ENCODE measurements at places on chromosomes 1 and 21.

DNA sequence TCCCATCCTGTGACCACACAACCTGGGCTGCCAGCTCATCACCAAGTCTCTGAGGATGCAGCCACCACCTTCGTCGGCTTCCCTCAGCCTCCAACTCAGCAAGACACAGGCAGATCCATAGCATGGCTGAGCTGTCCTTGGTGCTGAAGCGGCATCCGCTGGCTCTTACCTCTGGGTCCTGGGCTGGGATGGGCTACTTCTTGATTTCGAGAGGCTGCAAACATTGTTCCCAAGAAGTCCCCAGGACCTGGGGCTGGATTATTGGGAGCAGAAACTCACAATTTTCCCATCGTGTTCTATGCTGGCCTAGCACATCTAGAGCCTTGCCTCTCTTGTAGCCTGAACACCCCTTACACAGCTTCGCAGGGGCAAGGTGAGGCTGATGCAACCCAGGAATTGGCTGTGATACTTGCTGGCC lies 24.9 kb upstream of the C1QA start:
- no peak for DNase-seq

DNA sequence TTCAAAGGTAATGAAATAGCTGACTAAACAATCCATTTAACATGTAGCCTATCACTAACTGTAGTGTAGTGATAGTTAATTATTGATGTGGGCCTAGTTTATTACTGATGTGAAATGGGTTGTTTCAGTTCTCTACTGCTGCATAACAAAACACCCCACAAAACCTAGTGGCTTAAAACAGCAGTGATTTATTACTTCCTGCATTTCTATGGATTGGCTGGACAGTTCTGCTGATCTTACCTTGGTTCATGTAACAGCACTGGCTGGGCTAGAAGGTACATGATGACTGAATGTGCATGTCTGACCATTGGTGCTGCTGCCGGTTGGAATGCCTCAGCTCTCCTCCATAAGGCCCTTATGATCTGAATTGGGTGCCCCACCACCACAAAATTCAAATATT lies 5.4 kb upstream of the ABL2 start:
- no peak for DNase-seq

GRCh38 chr1:100478816-100479215 lies 59.1 kb upstream of the GPR88 start:
- DNase-seq, result no peak

- no peak for DNase-seq
These were observed 7.9 kb downstream of the OSCP1 start for GRCh38 chr1:36442337-36442736.

DNA sequence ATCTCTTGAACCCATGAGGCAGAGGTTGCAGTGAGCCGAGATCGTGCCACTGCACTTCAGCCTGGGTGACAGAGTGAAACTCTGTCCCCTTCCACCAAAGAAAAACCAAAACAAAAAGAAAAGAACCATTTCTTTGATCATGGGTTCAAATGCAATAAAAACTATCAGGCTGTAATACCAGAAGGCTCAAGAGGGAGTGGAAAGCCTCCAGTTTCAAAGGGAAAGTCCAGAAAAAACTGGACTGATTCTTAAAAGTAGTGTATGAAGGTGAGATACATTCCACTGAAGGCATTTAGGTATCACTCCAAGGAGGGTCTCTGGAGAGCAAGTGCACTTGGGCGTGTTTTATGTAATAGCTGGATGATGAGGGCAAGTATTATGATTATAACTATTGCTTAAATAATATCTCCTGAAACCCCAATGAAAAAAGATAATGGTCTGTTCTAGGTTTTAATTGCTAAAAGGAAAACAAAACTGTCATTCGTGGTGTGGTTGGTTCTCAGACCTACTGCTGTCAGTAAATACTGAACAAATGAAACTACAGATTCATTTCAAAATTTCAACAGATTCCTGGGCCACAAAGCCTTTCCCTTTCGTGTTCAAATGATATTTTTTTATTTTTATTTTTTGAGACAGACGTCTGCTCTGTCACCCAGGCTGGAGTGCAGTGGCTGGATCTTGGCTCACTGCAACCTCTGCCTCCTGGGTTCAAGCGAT lies 6.0 kb upstream of the CAMTA1 start:
- DNase-seq, result no peak

- no peak for DNase-seq
These were observed 95.9 kb downstream of the LMO4 start for GRCh38 chr1:87424541-87424940.

DNA sequence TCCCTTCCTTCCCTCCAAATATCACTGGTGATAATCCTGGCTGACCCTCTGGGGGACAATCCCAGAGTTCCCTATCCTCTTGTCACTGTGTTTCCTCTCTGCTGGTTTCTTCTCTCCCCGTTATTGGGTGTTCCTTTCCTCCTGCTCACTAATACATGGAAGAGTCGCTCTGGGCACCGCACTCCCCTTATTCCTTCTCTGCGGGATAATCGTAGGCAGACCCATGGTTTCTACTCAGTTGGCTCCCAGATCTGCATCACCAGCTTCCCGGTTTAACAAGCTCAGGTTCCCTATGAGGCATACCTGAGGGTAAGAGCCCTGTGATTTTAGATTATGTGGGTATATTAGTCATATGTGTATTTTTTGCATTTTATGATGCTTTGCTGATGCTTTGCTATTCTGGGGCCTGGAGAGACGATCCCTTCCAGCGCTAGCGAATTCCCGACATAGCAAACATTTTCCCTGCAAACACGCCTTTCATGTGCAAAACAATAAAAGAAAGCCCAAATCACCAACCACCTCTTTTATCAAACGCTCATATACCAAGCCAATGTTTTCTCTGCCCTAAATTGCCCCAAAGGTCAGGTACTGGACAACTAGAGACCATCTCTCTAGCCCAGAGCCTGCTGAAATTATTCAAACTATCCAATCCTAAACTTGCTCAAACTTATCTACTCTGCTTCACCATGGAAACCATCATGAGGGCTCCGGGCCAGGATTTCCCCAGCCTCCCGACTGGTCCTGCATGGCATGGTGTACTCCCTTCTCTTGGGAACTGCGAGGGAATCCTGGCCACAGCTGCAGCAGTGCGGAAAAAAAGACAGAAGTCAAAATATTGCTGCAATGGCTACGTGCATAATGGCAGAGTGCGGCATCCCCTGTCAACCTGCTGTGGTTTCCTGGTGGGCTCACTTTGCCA lies 84.2 kb downstream of the PCP4 start:
- DNase-seq, result no peak

DNA sequence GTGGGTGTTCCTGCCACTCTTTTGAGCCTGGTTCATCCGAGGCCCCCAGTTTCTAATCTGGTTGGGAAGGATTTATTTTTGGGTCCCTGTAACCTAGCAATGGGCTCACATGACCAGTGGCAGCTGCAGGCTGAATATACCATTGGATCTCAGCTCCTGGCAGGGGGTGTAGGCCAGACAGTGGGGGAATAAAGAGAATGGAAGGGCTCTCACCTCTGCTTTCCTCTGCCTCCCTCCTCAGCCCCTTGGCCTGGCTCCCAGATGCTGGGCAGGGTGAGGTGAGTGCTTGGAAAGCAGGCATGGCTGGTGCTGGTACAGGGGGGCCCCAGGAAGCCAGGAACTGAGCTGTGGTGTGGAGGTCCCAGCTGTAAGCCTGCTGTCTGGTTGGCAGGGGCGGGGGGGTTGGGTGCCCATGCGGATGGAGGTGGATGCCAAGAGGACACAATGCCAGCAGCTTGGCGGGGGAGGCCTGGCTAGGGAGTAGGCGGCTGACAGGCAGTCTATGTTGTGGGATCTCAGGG lies 3.6 kb upstream of the GPR61 start:
- DNase-seq, result no peak

DNA sequence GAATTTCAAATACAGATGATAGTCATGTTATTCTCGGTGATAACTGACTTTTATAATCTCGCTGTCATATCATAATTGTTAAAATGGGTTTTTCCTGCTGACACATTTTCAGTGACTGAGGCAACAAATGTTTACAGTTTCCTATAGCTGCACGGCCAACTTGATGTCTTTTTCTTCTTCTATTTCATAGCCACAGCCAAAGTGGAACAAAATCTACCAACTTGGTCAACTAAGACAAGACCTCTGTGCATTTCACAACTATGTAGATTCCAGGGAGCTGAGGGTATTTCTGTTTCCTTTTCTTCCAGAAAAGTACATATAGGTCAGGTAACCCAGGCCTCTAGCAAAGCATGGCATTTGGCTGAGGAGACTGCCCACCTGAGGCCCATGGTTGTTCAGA lies 10.4 kb upstream of the AHCYL1 start:
- DNase-seq, result no peak

- no peak for DNase-seq
These were observed 40.3 kb downstream of the BTG3 start for GRCh38 chr21:17572431-17572830.

GRCh38 chr1:171883849-171884248 lies 42.6 kb downstream of the DNM3 start:
- DNase-seq, result no peak

GRCh38 chr1:32770741-32771548 lies 46.2 kb downstream of the YARS1 start:
- DNase-seq, result no peak

DNA sequence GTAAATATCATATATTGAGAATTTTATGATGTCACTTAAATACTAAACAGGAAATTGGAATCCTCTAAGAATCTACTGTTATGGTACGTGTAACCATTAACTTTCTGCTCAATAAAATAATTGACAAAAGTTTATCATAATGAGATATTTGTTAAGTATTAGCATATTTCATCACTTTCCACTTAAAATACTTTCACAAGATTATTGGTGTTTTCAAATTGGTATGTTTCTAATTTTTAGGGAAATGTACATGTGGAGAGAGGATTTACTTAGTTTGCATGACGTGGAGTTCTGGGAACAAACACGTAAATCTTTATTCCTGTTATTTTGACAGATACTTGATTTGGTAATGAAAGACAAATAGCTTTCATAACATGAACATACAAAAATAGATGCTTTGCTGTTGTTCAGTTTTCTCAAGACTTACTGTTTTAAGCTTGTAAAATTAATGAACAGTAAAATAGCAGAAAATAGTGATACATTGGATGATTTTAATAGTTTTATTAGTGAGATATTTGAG lies 1.6 kb downstream of the SRSF11 start:
- no peak for DNase-seq

- DNase-seq, result no peak
These were observed 31.8 kb downstream of the SLC2A1 start for GRCh38 chr1:42926879-42927242.

DNA sequence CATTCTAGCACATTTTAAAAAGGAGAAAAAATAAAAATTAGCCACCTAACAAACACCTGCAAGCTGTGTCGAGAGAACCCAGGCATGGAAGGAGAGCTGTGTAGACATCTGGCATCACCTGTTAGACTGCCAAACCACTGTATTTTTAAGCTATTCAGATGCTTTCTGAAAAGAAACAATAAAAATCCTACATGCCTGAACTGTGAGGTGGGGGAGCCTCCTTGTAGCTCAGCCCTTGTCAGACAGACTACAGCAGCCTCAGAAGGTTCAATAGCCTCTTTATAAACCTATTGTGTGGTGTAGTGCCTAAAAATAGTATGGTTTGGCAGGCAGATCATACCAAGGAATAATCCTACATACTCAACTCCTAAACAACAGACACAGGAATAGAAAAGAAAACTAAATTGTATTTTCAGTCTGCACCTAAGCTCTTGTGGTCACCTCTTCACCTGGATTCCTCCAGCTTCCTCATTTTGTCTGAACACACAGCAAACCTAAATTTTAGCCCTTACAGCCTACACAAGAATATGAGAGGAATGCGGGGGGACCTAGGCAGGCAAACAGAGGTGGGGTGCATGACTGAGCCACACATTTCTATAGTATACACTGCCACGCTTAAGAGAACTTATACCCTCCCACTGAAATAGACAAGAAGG lies 67.0 kb downstream of the SIPA1L2 start:
- DNase-seq, result no peak

GRCh38 chr1:205593532-205593931 lies 38.3 kb downstream of the ELK4 start:
- DNase-seq, result no peak

- DNase-seq, result no peak
These were observed 43.3 kb upstream of the USP25 start for GRCh38 chr21:15686506-15686905.

DNA sequence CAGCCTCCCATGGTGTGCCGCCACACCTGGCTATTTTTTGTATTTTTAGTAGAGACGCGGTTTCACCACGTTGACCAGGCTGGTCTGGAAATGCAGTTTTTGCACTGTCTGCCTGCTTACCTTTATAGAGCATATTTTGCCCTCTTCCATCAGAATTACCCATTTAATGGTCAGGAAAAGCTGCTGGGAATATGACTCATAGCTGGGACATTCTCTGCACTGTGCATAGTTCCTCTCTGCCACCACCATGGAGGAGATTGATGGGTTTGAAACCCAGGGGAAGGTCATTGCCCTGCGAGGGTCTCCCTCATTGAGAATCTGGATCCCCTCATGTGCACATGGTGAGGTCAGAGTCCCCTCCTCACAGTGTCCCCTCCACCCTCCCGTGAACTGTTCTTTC lies 32.1 kb downstream of the MX1 start:
- no peak for DNase-seq

GRCh38 chr1:50027794-50028193 lies 4.0 kb upstream of the AGBL4 start:
- DNase-seq, result no peak

DNA sequence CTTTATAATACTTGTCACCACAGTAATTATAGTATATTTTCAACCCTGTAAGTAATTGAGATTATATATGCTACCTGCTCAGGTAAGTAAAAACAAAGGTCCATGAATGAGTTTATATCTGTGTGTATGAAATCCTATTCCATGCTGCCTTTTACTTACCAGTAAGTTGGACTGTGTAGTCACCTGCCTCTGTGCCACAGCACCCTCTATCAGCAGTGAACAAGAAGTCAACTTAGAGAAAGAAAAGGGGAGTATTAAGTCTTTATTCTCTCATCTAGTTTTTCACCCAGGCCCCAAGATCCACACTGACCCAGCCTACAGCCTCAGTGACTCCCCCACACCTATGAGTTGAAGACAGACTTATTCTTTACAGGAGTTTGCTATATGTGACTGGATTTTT lies 36.9 kb upstream of the IFI16 start:
- no peak for DNase-seq

GRCh38 chr1:39344394-39345154 lies 140.1 kb downstream of the MACF1 start:
- no peak for DNase-seq

GRCh38 chr1:43834280-43835081 lies 99.1 kb upstream of the ARTN start:
- DNase-seq, result no peak

GRCh38 chr1:105485207-105485606 lies 1571.3 kb upstream of the PRMT6 start:
- no peak for DNase-seq

- no peak for DNase-seq
These were observed 71.3 kb downstream of the S1PR1 start for GRCh38 chr1:101307985-101308689.

GRCh38 chr21:36773117-36773516 lies 74.2 kb downstream of the SIM2 start:
- no peak for DNase-seq
